ENCODE measurements at places on chromosomes 5 and 9.

- DNase-seq = no peak
Observed at GRCh38 chr9:74293479-74293878, 203.7 kb upstream of the RORB start.

DNA sequence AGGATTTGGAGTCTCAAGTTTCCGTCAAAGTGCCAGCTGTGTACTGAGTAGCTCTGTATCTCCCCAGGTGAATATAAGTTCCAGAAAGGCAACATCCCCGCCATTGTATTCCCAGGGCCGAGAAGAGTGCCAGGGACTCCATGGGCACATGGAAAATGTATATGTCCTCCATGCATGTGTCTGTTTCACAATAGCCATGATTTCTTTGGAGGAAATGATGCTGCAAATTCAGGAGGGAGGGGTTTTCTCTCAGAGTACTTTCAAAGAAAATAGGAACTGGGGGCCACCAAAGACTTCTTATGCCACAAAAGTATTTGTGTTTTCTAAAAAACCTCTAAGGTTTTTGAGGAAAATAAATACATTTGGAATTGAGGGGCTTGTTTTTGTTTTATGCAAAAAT, 524.6 kb downstream of the BNC2 start:
- no peak for DNase-seq

DNA sequence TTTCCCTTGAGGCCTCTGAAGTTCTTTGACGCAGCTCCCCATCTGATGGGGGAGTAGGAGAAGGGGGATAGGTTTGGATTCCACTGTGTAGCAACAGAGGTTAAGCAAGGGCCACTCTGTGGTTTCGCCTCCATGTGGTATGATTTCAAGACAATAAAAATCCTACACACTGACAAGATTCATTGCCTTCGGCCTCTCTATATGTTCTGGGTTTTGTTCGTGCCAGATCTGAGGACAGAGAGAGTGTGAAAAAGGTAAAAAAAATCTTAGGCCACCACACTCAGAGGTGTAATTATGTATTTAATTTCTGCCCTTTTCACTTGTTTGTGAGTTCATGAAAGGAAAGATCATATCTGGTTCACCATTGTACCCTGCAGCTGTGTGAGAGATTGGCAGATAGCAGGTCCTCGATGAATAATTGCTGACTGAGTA, 715.2 kb upstream of the ZNF608 start:
- DNase-seq = no peak

- DNase-seq = no peak
Observed at GRCh38 chr9:119963798-119964372, 594.6 kb upstream of the BRINP1 start.

- no peak for DNase-seq
Observed at GRCh38 chr5:160188141-160189015, 40.9 kb upstream of the FABP6 start.

- DNase-seq = no peak
Observed at GRCh38 chr9:37914701-37915358, 10.9 kb upstream of the SLC25A51 start.

DNA sequence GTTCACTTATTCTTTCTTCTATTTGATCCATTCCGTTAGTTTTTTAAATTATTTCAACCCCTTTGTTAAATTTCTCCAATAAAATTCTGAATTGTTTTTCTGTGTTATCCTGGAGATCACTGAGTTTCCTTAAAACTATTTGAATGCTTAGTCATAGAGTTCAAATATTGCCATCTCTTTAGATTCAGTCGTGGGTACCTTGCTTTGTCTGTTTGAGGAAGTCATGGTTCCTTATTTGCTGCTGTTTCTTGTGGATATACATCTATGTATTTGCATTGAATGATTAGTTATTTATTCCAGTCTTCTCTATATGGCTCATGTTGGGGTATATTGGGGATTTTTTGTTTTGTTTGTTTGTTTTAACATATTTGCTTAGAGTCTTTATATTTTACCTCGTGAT, 80.6 kb downstream of the HINT1 start:
- no peak for DNase-seq

DNA sequence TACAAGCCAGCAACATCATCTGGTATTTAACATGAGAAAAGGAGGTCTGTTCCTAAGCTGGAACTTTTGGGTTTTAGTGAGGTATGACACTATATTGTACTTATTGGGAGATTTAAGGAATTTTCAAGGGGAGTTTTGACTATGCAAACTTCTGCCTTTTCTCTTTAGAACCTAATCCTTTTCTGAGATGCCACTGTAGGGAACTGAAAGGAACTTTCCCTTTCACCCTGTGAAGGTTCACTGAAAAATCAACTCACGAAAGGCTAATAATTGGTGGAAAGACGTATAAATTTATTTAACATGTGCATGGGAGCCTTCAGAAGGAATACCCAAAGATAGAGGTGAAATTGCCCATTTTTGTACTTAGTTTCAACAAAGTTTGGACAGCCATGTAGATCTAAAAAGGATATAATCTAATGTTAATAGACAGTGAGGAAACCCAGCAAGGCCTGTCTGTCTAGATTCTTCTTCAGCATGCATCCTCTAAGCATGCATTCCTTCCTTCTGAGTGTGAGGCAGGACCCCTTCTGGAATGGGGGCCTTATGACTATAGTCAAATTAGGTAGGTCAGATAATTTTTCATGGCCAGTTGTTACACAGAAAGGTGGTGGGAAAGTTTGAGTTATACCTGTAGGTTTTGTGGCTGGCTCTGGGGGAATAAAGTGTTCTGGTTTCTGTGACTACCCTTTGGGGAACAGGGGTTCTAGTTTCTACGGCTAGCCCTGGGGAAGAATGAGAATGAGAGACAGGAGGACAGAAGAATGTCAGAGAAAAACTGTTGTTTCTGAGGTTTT, 200.3 kb downstream of the C9orf152 start:
- no peak for DNase-seq

DNA sequence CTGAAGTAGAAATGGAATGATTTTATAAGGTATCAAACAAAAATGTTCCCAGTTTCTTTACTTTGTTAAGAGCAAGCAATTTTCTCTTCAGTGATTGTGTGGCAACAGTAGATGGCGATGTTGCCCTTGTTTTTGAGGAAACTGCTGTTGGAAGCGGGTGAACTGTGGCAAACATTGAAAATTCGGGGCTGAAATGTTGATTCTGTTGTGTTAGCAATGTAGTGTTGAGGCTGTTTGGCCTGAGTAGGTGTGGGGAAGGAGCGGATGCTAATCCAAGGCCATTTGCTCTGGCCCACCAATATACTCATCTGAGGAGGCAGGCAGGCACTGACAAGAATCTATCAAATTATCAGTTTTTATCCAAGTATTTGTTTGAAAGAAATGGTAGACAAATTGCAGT, 129.8 kb downstream of the SLC12A2 start:
- DNase-seq = no peak

GRCh38 chr5:62138607-62139006, 167.4 kb upstream of the KIF2A start:
- DNase-seq = no peak

DNA sequence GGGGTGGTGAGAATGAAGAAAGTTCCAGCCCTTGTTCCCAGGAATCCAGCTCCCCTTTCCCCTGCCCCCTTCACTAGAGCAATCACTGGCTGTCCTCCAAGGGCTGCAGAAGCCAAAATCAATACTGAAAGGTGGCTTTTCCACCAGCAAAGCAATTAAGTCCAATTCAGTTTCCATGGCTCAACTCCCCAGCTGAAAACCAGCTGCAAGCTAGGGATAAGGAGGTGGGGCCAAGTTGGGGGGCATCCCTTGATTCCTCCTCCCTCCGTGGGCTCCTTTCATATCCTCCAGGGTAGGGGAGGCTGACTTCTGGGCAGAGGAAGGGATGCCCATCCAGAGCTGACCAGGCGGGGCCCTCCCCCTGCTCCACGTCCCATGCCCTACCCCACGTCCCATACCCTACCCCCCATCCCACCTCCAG, 22.7 kb downstream of the CAMK2A start:
- no peak for DNase-seq

DNA sequence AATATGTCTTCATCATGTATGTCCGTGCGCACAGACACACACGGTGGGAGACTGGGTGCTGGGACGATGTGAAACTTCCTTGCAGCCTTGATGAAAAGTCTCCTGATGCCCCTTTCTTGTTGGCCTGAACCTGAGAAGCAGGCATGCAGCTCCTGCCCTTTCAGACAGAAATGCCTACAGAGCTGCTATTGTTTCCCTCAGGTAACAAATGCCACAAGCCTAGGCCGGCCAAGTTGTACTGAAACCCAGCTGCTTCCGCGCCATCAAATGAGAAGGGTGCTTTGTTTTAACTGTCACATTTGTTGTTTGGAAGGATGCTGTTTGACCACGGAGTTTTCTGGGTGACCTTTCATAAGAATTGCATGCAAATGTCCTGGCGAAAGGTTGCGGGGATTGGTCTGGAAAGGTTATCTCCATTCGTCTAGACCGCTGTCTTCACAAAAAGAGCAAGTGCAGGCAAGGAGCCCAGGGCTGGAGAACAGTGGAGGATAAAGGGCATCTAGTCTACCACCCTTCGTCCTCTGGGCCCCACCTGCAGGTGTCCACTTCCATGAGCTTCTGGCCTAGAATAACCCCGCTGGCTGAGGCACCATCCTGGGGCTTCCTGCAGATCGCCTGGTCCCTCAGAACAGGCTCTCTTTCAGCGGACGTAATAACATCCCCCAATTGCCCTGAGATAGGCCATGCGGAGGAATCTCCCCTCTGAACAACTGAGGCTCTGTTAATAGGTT, 197.2 kb downstream of the SEMA6A start:
- DNase-seq = no peak

DNA sequence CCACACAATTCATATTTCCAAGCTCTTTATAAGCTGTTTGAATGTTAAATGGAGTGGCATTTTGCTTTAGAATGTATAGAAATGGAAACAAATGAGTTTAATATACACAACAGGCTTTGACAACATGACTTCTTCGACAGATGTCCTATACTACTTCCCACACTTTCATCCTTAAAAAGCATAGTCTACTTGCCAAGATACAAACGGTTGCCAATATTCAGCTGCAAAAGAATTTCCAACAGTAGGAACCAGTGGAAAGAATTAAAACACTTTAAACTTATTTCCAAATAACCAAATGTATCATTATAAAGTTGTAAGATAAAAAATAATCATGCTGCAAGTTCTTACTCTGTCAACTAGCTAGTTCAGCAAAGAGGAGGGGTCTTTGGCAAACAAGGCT, 456.4 kb downstream of the PDE4D start:
- no peak for DNase-seq

- no peak for DNase-seq
Observed at GRCh38 chr5:10876006-10876744, 115.1 kb upstream of the DAP start.

All from cortex of kidney (tissue), 1 donor.